GM23248 (cell line): ENCODE measurements at places on chromosomes 6 and 20.

DNA sequence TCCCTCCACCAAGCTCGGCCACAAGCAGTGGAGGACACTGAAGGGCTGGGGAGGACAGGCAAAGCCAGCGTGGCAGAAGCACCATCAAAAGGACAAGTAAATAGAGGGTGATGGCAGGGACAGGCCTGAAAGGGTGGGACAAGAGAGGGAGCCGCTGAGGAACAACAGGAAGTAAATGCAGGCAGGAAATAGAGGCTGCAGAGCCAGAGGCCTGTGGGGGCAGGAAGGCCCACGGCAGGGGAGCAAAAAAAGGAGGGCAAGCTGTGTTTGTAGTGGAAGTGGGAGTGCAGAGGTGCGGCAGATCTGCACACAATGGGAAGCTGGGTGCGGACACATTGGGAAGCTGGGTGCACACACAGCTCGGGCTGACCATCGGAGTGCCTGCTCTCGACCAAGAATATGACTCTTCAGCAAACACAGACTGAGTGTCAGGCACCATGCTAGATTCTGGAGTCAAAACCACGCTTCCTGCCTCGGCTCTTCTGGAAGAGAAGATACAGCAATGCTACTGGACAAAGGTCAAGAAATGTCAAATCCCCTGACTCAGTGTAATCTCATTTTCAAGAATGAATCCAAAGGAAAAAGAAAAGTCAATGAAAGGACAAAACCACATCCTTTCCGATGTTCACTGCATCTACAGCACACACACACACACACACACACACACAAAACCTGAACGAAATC is 40.4 kb upstream of the RAB22A start:
- DNase-seq, result no peak

DNA sequence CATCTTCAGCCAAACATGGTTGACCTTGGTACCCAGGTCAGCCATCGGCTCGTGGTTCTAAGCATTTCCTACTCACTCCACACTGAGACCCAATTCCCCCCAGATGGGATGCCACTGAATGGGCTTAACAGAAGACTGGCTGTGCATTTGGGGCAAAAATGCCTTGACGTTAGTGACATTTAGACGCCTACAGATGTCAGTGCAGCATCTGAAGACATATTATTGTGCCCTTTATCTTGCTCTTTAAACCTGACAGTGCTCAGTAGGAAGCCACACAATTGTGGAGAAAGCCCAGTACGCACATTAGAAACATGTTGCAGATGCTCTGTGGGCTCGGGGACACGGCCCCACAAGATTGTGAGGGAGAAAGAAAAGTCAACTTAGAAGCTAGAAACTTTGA is 414.7 kb downstream of the PTPRT start:
- no peak for DNase-seq

DNA sequence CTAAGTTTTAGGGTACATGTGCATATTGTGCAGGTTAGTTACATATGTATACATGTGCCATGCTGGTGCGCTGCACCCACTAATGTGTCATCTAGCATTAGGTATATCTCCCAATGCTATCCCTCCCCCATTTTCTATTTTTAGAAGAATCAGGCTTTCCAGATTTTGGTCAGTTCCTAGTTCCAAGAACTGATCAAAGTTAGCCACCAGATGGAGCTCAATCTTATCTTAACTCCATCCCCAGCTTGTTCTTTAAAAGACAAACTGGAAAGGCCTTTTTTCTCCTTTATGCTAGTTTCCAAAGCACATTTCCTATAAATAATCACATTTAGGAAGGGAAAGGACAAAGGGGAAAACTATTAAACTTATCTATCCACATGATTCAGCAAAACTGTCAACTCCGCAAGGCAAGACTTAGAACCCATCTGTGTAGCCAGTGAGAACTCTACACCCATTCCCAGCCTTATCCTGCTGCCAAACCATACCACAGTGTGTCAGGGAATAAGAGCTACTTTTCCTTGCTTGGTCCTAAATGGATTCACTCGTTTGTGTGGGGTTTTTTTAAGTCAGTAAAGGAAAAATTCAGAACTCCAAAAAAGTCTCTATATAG is 22.8 kb upstream of the KHDC1 start:
- DNase-seq, result peak; percentile 86

GRCh38 chr6:13479206-13479800 is 8.1 kb downstream of the GFOD1 start:
- no peak for DNase-seq

- no peak for DNase-seq
These were observed 662.1 kb upstream of the ID4 start for GRCh38 chr6:19175023-19175422.

- peak; percentile 37 for DNase-seq
These were observed 11.4 kb downstream of the TEAD3 start for GRCh38 chr6:35485402-35485877.

DNA sequence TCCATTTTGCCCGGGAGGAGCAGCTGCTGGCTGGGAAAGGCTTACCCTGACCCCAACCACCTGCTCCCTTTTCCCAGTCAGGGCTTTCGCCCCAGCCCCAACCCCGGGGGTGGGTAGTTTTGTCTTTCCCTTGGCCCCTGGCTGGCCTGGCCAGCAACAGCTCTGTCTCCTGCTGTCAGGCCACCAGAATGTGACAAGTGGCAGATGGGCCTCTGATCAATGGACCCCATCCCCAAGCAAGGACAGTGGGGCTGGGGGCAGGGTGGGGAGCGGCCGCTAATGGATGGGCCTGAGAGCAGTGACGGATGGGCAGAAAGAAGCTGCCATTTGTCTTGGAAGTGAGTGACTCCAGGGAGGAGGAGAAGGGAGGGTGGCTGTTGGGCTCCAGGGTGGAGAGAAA is 121.6 kb downstream of the DHX35 start:
- DNase-seq, result no peak

DNA sequence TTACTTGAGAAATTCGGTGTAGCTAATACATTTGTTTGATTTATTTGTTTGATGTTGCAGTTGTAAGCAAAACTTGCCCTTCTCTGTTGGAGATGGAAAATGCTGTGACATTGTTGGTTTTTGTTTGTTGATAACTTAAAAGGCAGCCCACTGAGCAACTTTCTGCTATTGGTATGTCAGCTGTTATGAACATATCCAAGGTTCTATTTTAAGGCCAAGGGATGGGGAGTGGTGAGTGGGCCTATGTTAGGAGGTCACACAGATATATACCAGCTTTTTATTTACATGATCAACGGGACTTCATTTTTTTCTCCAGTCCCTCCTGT is 5.7 kb downstream of the QKI start:
- DNase-seq, result peak; percentile 20

DNA sequence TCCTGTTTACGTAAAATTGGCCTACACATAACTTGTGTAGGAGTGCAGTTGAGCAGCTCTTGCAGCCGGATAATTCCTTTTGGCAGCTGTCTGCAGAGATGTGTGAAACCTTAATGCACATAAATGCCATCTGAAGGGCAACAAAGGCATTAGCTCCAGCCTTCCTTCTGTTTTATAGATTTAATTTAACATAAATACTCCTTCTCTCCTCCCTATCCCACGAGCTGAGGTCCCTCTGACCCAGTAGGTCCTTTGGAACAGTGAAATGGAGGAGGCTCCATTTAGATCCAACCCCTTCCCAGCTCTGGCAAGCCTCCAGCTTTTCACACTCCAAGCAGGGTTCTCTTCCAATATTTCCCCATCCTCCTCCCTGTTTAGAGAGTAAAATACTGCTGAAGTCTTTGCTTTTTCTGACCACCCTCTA is 6.5 kb downstream of the PLEKHG1 start:
- no peak for DNase-seq

GRCh38 chr20:46063652-46064054 is 26.1 kb downstream of the NCOA5 start:
- DNase-seq, result no peak

- no peak for DNase-seq
These were observed 299.1 kb upstream of the PRDM1 start for GRCh38 chr6:105786890-105787655.

DNA sequence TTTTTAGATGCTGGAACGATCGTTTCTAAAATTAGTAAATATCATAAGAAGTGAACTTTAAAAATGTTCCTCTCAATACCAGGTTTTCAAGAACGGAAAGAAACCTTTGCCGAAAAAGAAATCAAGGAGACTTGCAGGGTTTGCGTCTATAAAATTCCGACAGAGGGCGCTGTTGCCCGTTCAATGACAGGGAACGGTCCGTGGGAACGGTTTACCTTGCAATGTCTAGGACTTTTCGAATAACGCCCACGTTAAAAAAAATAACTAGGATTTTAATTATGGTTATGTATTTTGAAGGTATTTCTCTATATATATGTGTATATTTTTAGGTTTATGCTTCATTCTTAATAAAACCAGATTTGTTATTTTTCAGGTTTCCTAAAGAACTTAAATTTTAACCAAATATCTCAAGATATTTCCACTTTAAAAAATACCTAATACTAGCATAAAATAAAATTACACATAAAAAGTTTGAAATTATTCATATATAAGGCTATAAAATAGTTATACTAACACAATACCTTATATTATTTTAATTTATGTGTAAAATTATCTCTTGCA is 2.5 kb upstream of the TFAP2B start:
- DNase-seq, result peak; percentile 80

- no peak for DNase-seq
These were observed 7.9 kb upstream of the ARMC12 start for GRCh38 chr6:35728683-35729678.

GRCh38 chr6:154653385-154653784 is 79.8 kb upstream of the SCAF8 start:
- DNase-seq, result peak; percentile 12

DNA sequence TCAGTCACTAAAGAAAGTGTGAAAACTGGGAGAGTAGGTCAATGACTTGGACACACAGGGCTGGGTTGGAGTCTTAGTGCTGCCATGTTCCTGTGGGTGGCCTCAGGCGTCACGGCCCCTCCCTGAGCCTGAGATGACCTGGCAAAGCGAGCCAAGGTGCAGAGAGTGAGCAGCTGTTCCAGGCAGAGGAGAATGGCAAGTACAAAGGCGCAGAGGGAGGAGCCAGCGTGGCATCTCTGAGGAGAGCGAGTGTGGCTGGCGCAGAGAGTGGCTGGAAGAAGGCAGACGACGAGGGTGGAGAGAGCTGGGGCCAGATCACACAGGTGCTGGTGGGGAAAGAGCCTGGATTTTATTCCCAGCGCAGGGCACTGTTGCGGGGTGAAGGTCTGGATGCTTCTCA is 20.6 kb upstream of the CHMP4B start:
- DNase-seq, result no peak

DNA sequence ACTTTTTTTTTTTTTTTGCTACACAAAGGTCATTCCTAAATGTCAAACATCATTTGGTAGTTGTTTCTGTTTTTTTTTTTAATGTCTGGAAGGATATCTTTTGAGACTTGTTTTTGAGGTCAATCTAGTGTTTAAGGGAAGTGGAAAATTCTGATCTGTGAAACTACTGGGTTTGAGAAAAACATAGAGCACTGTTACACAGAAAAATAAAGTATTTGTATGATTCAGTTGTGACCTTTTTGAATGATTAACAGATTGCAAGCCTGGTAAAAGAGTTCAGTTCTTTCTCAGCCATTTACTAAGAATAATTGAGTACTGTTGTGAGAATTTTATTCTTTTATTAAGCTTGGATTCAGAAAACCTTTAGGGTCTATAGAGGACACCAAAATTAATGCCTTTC is 276.7 kb downstream of the ADGRB3 start:
- DNase-seq, result no peak

DNA sequence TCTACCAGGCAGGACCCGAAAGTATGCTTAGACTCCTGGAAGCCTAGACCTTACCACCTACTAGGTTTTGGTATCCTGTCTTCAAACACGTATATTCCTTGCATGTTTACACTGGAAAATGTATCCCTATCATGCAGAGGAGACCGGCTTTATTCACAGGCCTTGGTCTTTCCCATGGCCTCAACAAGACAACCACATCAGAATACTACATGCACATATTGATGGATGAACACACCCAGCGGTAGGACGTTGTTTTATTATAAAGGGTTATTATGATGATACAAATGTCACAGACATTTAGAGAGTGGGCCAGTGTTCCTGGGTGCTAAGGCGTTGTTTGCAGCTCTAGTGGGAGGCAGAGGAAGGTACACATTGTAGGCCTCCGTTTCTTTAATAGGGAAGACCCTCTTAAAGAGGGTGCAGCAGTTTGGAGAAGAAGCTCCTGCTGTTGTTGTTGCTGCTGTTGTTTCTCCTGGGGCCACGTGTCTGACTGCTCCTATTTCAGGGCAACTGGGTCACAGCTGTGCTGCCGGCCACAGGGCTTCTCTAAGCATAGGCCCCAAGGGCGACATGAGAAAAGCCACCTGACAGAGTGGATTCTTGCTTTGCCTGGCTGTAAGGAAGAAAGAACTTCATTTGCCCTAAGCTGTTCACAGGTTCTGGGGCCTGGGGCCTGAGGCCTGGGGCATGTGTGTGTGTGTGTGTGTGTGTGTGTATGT is 98.3 kb upstream of the SASH1 start:
- DNase-seq, result no peak

GRCh38 chr20:38165966-38166702 is 1.1 kb upstream of the TGM2 start:
- no peak for DNase-seq

- DNase-seq, result no peak
These were observed 6.0 kb downstream of the DDX43 start for GRCh38 chr6:73400656-73401055.

DNA sequence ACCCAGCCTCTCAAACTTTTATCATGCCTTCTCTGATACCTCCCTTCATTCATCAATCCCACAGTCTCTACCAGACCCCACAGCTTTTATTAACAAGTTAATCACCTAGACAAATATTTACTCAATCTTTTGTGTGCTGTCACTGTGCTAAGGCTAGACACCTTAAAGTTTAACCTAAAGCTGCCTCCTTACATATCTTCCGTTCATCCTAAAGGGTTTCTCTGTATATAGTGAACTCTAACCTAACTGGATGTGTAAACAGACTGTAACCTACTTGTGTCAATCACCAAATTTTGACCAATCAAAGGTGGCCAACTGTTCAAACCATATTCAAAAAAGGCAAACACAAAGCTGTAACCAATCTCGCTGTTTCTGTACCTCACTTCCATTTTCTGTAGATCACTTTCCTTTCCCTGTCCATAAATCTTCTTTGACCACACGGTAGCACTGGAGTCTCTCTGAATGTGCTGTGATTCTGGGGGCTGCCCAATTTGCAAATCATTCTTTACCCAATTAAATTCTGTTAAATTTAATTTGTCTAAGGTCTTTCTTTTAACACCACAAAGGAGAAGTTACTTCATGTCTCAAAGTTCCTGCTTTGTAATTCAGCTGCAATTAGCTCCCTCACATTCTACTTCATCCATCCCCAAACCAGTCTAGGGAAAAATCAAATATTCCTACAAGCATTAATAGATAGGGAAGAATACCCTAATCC is 72.5 kb downstream of the ARHGAP18 start:
- no peak for DNase-seq

GRCh38 chr6:35071347-35071994 is 69.7 kb downstream of the TCP11 start:
- peak; percentile 55 for DNase-seq

DNA sequence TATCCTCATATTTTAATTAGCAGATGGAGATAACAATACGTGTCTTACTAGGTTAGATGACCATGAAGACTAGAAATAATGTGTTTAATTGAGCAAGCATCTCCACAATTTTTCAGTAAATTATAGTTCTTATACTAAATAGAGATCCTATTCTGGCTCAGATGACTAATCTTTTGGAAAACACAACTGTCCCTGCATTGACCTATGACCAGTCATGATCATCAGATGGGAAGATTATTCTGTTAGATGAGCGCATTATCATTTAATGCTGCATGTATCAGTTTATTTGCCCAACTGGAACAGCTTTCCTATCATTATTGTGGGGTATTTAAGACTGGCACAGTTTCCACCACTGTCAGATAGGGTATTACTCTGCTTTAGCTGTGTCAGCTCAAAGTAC is 185.5 kb downstream of the MOXD1 start:
- peak; percentile 30 for DNase-seq

- DNase-seq, result no peak
These were observed 459.1 kb upstream of the CITED2 start for GRCh38 chr6:139833592-139833991.
